ENCODE measurements at places on chromosomes 11 and 22.

DNA sequence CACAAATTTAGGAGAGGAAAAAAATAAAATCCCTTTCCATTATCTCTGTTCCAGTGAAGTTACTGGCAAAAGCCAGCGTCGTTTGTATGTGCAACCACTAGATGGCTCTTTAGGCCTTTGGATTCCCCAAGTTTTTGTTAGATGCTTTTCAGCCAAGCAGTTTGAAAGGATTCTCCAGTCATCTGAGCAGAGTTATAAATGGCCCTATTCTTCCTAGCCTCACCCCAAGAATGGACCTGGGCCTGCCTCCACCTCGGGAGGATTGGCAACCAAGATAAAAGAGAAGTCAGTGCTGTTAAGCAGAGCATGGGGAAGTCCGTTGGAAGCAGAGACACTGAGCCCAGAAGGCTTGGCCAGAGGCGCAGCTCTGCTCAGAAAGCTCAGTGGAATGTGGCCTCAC, 15.4 kb downstream of the FAM181B start:
- no peak for DNase-seq

DNA sequence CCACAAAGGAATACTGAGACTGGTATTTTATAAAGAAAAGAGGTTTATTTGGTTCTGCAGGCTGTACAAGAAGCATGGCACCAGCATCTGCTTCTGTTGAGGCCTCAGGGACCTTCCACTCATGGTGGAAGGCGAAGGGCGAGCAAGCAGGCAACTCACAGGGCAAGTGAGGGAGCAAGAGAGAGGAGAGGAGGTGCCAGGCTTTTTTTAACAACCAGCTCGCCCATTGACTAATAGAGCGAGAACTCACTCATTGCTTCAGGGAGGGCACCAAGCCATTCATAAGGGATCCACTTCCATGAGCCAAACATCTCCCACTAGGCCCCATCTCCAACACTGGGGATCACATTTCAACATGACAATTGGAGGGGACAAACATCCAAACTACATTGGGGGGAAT, 1.2 kb downstream of the PTS start:
- DNase-seq: no peak

DNA sequence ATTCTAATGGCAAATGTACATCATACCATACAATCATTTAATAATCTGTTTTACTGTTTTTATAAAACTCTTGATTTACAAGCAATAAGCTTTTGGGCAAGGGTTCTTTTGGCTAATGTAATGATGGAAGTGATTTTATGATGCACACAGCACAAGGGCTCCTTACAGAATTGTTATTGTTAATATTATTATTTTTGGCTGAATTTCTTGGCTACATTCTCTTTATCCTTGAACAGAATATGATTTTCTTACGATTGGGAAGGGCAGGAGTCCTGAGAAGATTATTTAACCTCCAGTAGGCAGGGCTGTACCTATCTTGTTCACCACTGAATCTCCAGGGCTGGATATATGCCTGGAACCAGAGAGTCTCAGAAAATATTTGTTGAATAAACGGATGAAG, 70.4 kb upstream of the ARHGAP20 start:
- DNase-seq: no peak

DNA sequence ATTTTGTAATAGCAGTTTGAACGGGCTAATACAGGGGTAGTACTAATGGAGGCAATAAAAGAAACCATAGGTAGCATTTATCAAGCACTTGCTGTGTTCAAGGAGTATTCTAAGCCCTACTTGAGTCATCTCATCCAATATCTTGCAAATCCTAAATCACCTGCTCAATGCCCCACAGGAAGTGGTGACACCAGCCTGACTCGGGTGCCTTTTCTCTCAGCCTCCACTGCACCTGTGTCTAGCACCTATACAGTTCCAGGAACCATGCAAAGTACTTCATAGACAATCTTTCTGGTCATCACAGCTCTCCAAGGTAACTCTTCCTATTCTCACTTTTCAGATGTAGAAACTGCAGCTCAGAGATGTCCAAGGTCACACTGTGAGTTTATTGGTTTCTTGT, 98.0 kb downstream of the PRR5L start:
- DNase-seq: no peak

Data from stimulated activated naive B cell treated with anti-CD40 and anti-IgM and Interleukin-4, amounts not matched to agents 10 μg/mL and 1 μg/mL and 100 μg/mL, for 72 hours (primary cell).